ENCODE measurements at places on chromosomes 4 and X. TPM values are rescaled to one million over a fixed set of nuclear protein-coding genes. Genes with fewer than 3 reads are reported as not detected.

GRCh38 chr4:177441061-177441802, 1.0 kb downstream of the AGA start:
- DNase-seq = no peak

DNA sequence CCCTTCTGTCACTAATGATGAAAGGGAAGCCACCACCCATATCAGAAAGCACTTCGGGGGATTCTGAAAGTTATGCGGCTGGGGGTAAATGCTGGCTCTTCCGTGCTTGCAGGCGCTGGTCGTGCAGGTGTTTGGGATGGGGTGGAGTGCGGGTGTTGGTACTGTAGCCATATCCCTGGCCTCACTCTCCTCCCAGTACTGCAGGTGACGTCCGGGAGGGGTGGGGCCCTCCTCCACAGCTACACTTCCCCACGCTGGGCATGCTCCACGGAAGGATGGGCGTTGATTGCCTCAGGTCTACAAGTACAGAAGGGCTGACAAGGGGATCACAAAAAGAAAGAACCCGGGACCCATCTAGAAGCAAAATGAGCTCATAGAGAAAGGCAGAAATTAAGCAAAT, 48.6 kb upstream of the CLDN24 start:
- no peak for DNase-seq

GRCh38 chrX:136659174-136659573, 11.2 kb downstream of the CD40LG start:
- no peak for DNase-seq

- no peak for DNase-seq
These were observed 152.1 kb downstream of the ADGRA3 start for GRCh38 chr4:22363787-22364186.

GRCh38 chr4:181677621-181678020, 565.6 kb upstream of the TENM3 start:
- no peak for DNase-seq

GRCh38 chr4:185792384-185793115, 19.4 kb downstream of the SORBS2 start:
- peak; percentile 91 for DNase-seq

The VCX3A gene
- 0.27 TPM for total RNA-seq

Data from HT1080 (cell line).